Renal cortical epithelial cell (primary cell): ENCODE measurements at places on chromosomes 16 and 17. TPM values are rescaled to one million over a fixed set of nuclear protein-coding genes. Genes with fewer than 3 reads are reported as not detected.

The IKZF3 gene
- under 0.01 and 0.17 TPM in 2 replicates for total RNA-seq

GRCh38 chr16:2905988-2906387 is 5.7 kb upstream of the FLYWCH1 start:
- DNase-seq, result no peak

GRCh38 chr17:5249615-5250014 is 15.0 kb upstream of the SCIMP start:
- peak; percentile 64 for DNase-seq

The WNT3 gene
- 1.4 and 1.9 TPM in 2 replicates for total RNA-seq

DNA sequence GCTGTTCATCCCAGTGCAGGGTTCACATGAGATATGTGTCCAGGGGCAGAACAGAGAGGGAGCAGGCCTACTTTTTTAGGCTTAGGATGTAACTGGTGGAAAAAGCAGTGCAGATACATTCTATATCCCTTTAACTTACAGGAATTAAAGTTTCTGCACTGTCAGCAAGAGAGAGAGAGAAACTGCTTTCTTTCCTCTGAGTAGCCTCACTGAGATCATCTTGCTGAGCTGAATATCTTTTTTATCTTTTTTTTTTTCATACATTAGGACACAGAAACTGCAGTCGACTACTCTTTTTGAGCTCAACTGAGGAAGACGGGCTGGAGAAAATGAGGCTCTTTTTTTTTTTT is 50.1 kb downstream of the CNGB1 start:
- DNase-seq, result no peak

DNA sequence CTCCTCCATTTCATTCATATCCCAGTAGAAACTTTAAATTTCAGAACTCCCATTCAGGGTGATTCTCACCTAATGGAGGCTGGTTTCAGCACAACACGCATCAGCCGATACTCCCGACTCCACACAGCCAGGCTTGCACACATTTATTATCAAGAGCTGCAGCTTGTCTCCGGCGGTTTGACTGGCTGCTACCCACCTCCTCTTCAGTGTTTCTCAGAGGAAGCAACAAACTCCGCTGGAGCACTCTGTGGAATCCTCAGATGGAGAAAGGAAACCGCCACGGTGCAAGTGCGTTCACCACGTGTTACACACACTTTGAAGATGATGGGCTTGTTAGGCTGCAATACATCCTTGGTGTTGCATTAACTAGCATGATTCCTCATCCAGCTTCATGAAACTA is 39.7 kb upstream of the NUDT7 start:
- DNase-seq, result no peak

GRCh38 chr17:61168506-61168905 is 231.1 kb upstream of the TBX2 start:
- peak; percentile 94 for DNase-seq

DNA sequence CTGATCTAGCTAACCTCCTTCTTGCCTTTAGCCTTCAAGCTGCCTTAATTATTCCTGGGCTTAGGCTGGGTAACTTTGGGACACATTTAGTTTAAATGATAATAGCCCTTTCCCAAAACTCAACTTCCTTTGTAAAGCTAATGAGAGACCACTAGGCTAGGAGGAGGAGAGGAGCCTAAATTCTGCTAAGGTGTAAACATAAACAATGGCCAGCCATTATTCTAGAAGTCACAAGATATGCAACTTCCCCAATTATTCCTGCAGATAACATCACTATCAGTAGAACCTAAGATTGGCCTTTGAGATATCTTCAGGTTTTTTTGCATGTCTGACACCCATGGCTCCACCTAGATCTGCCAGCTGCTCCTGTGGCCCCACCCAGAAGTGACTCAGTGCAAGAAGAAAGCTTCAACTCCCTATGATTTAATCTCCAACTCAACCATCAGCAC is 131.2 kb upstream of the FAM20A start:
- no peak for DNase-seq

DNA sequence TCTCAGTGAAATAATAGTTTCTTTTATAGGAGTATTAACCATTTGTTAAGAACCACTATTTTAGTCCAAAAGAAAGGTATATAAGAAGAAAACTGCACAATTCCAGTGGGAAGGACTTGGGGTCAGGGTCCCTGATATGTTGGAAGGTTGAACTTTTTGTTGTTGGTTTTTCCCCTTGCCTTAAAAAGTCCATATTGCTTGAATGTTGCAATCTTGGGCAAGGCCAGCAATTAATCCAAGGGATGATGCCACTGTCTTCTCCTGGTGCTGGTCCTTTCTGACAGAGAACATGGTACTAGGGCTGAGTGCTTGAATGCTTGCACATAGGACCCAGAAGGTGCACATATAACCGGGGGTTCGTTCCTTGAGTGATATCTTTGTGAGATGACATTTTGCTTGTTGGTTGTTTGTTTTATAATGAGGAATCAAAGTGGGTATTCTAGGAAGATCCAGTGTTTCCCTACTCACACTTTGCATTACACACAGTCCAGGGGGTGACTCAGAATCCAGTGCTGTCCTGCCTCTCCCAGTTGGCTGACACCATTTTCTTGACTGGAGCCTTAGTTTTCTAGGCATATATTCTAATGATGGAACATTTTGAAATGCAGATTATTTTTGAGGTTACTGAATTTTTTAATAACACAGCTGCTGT is 54.9 kb downstream of the SIAH1 start:
- no peak for DNase-seq

GRCh38 chr16:1072526-1073261 is at the start of gene SSTR5:
Gene SSTR5 (plus strand): TSS chr16:1072747. CDS start chr16:1078869, 6,122 bp downstream.
- DNase-seq, result no peak
